Activated T-helper 9 cell treated with anti-CD3 and anti-CD28 coated beads, Interleukin-2, amount 50 U/mL, for 16 hours (primary cell): ENCODE measurements at places on chromosomes 7 and 10.

GRCh38 chr10:2760736-2761135, 306.6 kb upstream of the PFKP start:
- DNase-seq = no peak

DNA sequence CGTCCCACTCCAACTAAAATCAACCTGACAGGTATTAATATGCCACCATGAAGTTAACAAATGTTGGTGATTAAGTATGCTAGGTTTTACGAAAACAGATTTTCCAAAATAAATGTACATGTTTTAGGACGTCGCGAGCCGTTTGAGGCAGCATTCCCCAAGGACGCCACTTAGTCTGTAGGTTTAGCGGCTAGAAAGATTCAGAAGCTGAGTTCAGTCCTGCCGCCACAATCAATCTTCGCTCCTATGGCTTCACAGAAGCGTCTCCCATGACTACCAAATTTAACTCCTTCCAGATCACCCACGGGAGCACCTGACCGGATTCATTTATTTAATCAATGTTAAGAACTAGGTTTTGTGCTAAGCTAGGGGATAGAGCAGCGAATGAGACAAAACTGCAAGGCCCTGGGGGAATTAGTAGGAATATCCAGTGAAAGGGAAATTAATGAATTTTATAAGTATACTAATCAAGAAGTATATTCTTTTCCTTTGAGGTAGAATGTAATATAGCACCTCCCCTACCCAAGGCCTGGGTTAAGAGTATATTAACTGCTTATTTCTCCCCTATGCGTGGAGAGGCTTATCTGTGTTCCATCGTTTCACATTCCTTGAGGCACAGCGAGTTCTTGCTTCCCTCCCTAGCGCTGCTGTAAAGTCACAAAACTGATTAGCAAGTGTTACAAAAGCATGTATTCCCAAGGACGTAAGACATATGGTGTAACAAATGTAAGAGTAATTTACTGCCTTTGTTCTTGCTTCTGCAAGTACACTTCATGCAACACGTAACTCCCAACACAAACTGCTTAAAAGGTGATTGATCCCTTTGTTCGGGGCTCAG, 994 bp upstream of the CYP51A1 start:
- DNase-seq = no peak

GRCh38 chr10:3046981-3047547, 20.3 kb upstream of the PFKP start:
- DNase-seq = no peak

DNA sequence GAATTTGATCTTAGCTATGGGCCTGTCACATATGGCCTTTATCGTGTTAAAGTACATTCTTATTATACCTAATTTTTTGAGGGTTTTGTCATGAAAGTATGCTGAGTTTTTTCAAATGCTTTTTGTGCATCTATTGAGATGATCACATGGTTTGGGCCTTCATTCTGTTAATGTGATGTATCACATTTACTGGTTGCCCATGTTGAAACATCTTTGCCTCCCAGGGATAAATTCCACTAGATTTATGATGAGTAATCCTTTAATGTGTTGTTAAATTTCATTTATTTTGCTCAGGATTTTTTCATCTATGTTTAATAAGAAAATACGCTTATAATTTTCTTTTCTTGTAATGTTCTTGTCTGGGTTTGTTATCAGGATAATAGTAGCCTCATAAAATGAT, 442.0 kb downstream of the MDFIC start:
- no peak for DNase-seq

- no peak for DNase-seq
These were observed 589 bp downstream of the LSM8 start for GRCh38 chr7:118184565-118184940.

DNA sequence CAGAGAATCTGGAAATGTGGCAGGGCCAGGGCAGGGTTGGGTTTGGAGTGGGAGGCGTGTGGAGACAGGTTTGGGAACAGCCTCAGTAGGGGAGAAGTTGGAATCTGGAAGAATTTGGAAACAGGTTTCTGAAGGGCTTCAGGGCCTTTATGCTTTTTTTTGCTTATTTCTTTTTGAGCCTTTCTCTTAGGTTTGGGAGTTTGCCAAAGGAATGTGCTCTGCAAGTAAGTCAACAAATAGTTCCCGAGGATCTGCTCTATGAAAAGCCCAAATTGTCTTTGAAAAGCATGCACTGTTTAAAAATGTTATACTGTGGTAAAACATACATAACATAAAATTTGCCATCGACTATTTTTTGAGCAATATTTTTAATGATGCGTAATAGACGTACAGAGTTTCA, 86.7 kb upstream of the ADRB1 start:
- DNase-seq = no peak

DNA sequence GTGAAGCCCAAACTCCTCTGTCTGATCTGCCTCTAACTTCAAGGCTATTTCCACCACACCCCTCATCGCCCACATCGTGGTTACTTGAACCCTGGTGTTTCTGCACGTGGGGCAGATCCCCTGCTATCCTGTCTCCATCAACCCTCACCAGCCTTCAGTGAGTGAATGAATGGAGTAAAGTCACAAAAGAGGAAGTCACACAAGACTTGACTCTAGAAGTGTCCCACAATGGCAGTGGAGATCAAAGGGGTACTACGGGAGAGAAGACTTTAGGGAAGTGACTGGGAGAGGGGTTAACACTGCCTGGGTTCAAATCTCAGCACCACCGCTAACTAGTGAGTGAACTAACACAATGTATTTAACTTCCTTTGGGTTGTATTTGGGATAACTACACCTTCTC, 85.9 kb downstream of the COBL start:
- no peak for DNase-seq

DNA sequence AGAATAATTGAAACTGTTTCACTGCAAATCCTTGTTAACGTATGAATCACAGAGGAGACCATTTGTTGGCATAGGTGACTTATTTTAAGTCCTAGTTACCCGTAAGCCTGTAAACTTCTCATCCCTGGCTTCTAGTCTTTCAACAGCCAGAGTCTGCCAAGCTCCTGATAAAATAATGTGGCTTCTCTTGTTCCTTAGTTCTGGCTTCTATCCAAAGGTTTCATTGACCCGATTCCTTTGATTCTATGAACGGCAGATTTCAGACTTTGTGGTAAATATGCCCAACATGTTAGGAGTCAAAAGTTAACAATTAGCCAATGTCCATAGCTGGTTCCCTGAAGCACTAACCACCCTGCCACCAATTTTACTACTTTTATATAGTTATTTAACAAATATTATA, 23.3 kb downstream of the DNAH11 start:
- DNase-seq = no peak

DNA sequence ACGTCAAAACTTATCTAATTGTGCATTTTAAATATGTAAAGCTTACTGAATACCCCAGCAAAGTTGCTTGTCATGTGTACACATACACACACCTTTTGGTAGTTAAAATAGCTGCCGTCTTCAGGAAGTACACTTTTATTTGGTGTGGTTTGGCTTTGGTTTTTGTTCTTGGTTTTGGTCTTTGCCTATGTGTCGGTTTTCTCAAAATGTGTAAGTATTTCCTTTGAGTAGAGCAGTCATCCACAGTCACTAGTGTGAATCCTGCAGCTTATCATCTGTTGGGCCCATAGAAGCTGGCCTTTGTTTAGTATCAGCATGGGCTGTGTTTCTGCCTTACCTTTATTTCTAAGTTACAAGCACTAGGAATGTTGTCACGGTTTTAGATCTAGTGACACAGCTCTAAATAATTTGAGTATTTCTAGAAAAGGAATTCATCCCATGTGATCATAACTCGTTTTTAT, 35.3 kb downstream of the NET1 start:
- no peak for DNase-seq

DNA sequence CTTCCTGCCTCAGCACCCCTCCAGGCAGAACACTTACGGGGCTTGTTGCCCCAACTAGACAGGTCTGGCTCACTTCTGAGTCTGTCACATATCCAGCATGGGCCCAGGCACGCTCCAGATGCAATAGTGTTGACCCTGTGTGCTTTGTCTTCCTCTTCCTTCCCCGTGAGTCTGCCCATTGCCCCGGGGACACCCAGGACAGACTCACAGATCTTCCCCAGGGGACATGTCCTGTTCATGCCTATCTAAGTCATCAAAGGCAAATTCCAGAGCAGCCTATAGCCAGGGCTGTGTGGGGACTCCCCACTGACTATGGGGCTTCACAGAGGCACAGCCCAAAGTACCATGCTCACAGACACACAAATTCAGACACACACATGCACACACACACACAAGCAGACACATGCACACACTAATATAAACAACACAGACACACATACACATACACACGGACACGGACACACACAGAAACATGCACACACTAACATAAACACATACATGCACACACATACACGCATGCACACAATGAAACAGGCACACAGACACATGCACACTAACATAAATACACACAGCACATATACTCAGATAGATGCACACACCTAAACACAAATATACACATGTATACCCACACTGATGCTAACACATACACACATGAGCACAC, 175.8 kb downstream of the KCNMA1 start:
- DNase-seq = no peak

- DNase-seq = no peak
These were observed 43.9 kb downstream of the STK32C start for GRCh38 chr10:132263866-132264265.

DNA sequence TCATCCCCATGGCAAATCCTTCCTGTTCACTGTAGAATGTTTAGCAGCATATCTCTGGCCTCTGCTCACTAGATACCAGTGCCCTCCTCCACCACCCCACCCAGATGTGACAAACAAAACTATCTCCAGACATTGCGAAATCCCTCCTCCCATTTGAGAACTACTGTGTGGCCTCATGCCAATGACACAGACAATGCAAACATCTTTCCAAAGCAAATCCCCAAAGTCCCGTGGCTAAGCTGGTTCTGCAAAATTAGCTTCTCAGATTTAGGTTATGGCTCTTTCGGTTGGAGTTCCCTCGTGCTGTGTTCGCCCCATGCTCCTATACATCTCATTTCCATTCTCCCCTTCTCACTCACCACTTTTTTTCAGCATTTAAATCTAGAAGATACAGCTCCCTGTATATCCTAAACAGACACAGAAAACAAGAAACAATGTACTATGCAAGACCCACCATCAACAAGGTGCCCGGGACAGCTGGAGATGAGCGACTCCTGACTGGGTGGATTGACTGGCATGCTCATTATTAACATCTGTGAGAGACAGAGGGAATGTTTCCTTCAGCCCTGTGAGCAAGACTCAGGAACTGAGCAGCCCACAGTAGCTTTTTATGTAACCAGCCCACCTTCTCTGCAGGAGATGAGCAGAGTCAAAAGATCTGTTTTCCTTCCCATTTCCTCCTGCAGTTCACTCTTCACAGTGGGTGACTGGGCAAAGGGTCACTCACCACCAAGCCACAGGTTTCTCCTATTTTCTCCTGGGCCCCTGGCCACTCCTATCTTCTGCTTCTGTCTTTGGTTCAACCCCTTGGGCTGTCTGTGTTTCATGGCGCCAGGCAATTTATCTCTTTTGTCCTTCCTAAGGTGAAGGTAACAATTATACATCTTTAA, 225.7 kb upstream of the AOAH start:
- no peak for DNase-seq

GRCh38 chr10:88926566-88927415, 25.8 kb downstream of the ACTA2 start:
- no peak for DNase-seq

DNA sequence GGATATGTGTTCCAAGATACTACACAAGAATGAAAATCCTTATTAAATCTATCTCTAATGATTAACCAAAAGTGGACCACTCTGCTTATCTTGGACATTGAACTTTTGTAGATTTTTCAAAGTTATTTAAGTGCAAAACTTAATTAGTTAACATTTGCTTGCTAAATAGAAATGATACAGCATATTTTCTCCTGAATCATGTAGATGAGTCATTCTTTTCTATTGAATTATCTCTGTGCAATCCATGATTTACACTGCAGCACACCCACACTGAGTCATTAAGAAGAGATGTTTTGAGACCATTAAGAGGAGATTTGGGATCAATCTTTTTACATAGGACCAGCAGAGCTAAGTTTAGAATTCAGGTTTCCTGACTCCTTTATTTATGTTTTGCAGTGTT, 6.6 kb upstream of the ABCC2 start:
- no peak for DNase-seq

DNA sequence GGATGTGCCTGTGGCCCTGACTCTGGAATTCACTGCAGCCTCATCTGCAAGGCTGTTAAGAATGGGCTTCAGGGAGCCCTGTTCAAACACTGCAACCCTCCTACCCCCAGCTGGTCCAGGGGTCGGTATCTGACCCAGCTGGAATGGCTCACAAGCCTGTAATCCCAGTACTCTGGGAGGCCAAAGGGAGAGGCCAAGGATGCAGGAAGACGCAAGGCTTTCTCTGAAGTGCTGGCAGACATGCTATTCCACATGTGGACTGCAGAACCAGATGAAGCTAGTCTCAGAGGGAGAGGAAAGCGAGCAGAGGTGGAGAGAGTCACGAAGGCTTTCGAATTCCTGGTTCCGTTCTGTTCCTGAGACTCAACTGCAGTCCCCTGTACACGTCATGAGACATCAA, 45.0 kb downstream of the ESYT2 start:
- DNase-seq = no peak

GRCh38 chr7:87960239-87960638, 26.2 kb downstream of the ADAM22 start:
- no peak for DNase-seq

GRCh38 chr7:40499718-40500117, 364.9 kb downstream of the SUGCT start:
- DNase-seq = no peak

- no peak for DNase-seq
These were observed 308.8 kb downstream of the SEMA3D start for GRCh38 chr7:84877943-84878570.

- no peak for DNase-seq
These were observed 4.8 kb upstream of the OR9A4 start for GRCh38 chr7:141911391-141911790.

- no peak for DNase-seq
These were observed 53.1 kb upstream of the NPS start for GRCh38 chr10:127496035-127496434.

DNA sequence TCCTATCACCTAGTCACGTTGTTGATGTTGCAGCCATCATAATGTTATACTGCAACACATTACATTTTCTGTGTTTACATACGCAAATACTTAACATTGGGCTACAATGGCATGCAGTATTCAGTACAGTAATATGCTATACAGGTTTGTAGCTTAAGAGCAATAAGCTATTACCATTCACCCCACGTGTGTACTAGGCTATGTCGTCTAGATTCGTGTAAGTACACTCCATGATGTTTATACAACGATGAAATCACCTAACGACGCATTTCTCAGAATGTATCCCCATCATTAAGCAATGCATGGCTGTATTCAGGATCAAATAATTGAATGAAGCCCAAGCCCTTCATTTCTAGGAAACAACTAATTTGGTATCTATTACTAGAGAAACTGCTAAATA, 43.4 kb upstream of the C1GALT1 start:
- no peak for DNase-seq
